ENCODE measurements at places on chromosomes 13 and 19. TPM values are rescaled to one million over a fixed set of nuclear protein-coding genes. Genes with fewer than 3 reads are reported as not detected.

ZNF527 gene
- 6.7 TPM for total RNA-seq

MIR17HG gene
- total RNA-seq, result 8.3 TPM

ZNF433 gene
- 19.0 TPM for total RNA-seq

MBOAT7 gene
- total RNA-seq, result 121 TPM

RFPL4AL1 gene
- not detected for total RNA-seq

ZNF20 gene
- 5.0 TPM for total RNA-seq

ZNF160 gene
- total RNA-seq, result 33.6 TPM

ZNF284 gene
- total RNA-seq, result 7.6 TPM

FBXO27 gene
- not detected for total RNA-seq

TNFAIP8L1 gene
- total RNA-seq, result 8.5 TPM

NCCRP1 gene
- total RNA-seq, result not detected

MISP3 gene
- total RNA-seq, result 2.0 TPM

ZNF749 gene
- total RNA-seq, result 28.1 TPM

C19orf85 gene
- not detected for total RNA-seq

FGF21 gene
- total RNA-seq, result not detected

GIPR gene
- 8.5 TPM for total RNA-seq

CD37 gene
- 5.1 TPM for total RNA-seq

ZSCAN4 gene
- total RNA-seq, result not detected

CAPN12 gene
- total RNA-seq, result 33.3 TPM

ZNF835 gene
- 0.89 TPM for total RNA-seq

C19orf33 gene
- 66.1 TPM for total RNA-seq

ZNF446 gene
- 9.8 TPM for total RNA-seq

ICAM5 gene
- total RNA-seq, result 0.45 TPM

COX6B2 gene
- not detected for total RNA-seq

PNMA8A gene
- total RNA-seq, result 3.1 TPM

CAB39L gene
- 45.5 TPM for total RNA-seq

ZNF541 gene
- total RNA-seq, result not detected

GNA15 gene
- 4.8 TPM for total RNA-seq

FAM124A gene
- 4.7 TPM for total RNA-seq

ZNF134 gene
- 6.2 TPM for total RNA-seq

KIR2DL3 gene
- not detected for total RNA-seq

PTGIR gene
- total RNA-seq, result 6.7 TPM

FAM174C gene
- 233 TPM for total RNA-seq

PEAK3 gene
- total RNA-seq, result 1.4 TPM

RFX1 gene
- 1.8 TPM for total RNA-seq

CPT1C gene
- 3.0 TPM for total RNA-seq

KLK12 gene
- total RNA-seq, result not detected

SIGLEC6 gene
- not detected for total RNA-seq

LRRC63 gene
- 0.73 TPM for total RNA-seq

TMEM145 gene
- total RNA-seq, result not detected

IFNL1 gene
- total RNA-seq, result not detected

CLEC17A gene
- not detected for total RNA-seq

FNDC3A gene
- 31.5 TPM for total RNA-seq

SHC2 gene
- 162 TPM for total RNA-seq

ADAMTS10 gene
- total RNA-seq, result 2.3 TPM

DOCK9 gene
- 93.8 TPM for total RNA-seq

GMIP gene
- total RNA-seq, result 15.6 TPM

LGALS16 gene
- total RNA-seq, result not detected

GGACT gene
- total RNA-seq, result 7.6 TPM

ZNF439 gene
- total RNA-seq, result 17.0 TPM

SLC15A1 gene
- not detected for total RNA-seq

PROZ gene
- not detected for total RNA-seq

RDH8 gene
- not detected for total RNA-seq

IGLON5 gene
- total RNA-seq, result 0.18 TPM

ZNF350 gene
- total RNA-seq, result 24.2 TPM
